Activated T-helper 1 cell treated with anti-CD3 and anti-CD28 coated beads, Interleukin-12 subunit alpha, Interleukin-12 subunit beta, Interleukin-2, Interleukin-4 antibody, amounts not matched to agents 30 ng/mL and 10 ng/mL and 1 ng/mL, durations not matched to agents 14 hours and 24 hours and 36 hours (primary cell): ENCODE measurements at places on chromosomes 5 and 9.

- DNase-seq, result no peak
These were observed 123.0 kb upstream of the GRIA1 start for GRCh38 chr5:153367466-153367865.

GRCh38 chr5:157926977-157927376, 68.0 kb upstream of the CLINT1 start:
- DNase-seq, result no peak

GRCh38 chr9:14822666-14823065, 87.6 kb downstream of the FREM1 start:
- no peak for DNase-seq

DNA sequence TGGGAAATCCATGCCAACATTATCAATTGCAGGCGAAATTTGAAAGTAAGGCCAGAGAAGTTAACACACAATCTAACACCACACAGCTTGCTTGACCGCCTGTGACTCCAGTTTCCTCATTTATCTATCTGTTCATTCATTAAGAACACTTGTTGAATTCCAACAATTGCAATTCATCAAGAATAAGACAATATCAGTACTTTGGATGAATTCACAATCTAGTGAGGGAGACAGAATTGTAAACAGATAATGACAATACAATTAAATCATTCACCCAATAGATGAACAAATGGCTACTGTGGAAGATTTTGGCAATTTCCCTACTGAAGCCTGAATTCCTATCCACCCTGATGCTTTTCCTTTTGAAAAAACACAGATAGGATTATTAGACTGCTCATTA, 181.6 kb downstream of the TRIM36 start:
- no peak for DNase-seq

DNA sequence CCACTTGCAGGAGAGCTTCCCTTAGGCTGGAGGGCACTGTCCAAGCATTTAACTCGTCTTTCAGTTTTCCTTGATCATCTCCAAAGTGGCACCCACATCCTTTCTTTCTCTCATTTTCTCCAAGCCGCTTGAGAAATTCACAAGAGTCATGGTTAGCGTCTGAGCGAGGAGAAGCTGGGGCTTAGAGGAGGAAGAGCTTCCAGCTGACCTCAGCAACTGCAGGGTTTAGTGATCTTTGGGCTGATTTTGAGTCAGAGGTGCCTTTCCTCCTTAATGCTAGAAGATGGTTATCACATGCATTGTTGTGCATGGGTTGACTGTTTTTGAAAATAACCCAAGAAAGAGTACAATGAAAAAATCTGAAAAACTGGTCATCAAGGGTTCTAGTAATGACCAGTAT, 134.7 kb downstream of the GADD45G start:
- peak; percentile 35 for DNase-seq

DNA sequence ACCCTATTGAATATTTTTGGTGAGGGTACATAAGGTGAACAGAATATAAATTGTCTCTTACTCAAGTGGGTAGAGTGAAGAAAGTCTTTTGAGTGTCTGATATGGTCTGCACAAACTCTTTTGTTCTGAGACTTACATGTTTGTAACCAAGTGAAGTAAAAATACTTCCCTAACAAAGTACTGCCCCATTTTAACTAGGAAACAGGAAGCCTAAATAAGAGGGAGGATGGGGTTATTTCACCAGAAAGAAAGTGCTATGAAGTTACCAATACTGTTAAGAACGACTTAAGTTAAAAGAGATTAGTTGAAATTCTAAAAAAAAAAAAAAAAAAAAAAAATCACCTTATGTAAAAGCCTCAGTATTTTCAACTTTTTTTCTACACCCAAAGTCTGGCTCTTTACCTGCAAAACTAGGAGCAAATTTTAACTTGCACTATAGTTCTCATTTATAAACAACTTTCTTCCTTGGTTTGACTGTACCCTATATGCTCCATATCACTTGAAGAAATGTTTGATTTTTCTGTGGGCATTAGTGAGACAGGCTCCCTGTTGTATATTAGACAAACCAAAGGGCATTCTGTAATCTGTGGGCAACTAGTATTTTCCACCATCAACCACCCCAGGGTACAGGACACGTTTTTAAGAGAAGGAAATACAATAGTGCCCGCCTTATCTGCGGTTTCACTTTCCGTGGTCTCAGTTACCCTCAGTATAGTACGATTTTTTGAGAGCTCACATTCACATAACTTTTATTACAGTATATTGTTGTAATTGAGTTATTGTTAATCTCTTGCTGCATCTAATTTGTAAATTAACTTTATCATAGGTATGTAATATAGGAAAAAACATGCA, 127.7 kb downstream of the NR3C1 start:
- DNase-seq, result no peak

- no peak for DNase-seq
These were observed 102.4 kb upstream of the PJA2 start for GRCh38 chr5:109511980-109512734.

DNA sequence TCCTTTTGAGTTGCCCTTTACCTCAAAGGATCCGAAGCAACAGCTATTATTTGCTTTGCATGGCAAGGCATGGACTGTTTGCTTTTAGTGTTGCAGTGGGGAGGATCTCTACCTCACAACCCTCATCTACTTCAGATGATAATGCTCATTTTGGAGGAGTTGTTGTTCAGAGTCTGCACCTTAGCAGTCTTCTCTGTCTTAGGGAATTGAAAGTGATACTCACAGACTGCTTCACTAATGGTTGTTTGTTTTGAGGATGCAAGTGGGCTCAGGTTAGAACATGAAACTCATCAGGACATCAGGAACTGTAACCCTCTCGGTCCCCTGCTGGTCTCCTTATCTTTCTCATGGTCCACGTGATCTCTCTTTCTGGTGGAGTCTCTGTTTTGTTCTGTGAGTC, 172.9 kb upstream of the ANKH start:
- no peak for DNase-seq

DNA sequence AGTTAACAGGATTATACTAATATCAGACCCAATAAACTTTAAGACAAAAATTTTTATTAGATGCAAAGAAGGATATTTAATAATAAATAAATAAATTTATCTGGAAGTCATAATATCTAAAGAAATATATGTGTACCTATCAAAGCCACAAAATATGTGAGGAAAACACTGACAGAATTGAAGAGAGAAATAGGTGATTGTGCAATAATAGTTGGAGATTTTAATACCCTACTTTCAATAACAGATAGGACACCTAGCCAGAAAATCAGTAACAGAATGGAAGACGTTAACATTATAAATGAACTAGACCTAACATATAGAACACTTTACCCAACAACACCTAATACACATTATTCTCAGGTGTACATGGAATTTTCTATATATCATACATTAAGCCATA, 541.4 kb upstream of the SMC2 start:
- no peak for DNase-seq
